Stimulated activated CD4-positive, alpha-beta T cell treated with anti-CD3 and anti-CD28 coated beads, TNF-alpha, amount 100 ng/mL, for 48 hours (primary cell): ENCODE measurements at places on chromosomes 2 and 18.
A peak's percentile ranks its signal among the peaks of the same experiment; 100 is the strongest.

GRCh38 chr2:61011678-61012077, 5.8 kb upstream of the PEX13 start:
- no peak for DNase-seq

DNA sequence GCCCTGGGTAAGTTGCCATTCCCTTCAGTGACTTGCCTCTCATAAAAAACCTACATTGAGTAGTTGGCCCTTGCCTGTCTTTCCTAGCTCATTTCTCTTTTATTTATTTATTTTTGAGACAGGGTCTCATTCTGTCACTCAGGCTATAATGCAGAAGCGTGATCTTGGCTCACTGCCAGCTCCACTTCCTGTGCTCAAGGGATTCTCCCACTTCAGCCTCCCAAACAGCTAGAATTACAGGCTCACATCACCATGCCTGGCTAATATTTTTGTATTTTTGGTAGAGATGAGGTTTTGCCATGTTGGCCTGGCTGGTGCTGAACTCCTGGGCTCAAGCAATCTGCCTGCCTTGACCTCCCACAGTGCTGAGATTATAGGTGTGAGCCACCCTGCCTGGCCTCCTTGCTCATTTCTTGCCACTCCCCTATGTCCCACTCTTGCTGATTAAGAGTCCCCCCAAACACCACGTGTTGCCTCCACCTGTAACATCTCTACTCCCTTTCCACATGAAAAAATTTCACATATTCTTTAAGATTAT, 12.6 kb downstream of the EVA1A start:
- DNase-seq: no peak

- DNase-seq: no peak
These were observed 28.6 kb upstream of the SETBP1 start for GRCh38 chr18:44651918-44652572.

- DNase-seq: no peak
These were observed 242.1 kb downstream of the DCC start for GRCh38 chr18:52582061-52582460.

- DNase-seq: no peak
These were observed 193.8 kb downstream of the TSN start for GRCh38 chr2:121949271-121949670.

- no peak for DNase-seq
These were observed 410.3 kb downstream of the LRATD1 start for GRCh38 chr2:15042801-15043217.

DNA sequence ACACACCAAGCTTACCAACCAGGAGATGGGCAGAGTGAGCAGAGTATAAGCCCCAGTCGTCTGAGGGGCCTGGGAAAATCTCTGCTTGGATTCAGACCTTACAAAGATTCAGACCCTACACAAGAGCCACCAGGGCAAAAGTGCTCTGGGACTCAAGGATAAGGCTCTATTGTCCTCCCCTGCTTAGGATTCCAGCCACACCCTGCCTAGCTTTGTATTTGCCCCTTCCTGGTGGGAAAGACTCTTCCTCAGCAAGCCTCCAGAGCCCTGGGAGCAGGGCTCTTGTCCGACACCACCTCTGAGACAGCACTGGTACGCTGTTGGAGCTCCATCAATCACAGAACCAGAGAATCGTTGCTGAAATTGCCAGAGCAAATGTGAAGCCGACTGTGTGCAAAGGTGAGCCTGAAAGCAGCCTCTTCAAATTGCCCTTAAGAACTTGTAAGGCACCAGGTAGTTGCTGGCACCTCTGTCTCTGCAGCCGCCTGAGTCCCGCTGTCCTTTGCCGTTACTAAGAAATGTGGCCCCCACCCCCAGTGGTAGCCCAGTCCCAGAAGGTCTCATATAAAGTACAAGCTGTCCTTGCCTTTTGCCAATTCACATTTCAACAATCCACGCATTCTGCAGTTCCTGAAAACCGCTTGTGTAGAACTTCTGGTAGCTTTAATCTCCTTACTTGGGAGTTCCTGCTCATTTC, 148.7 kb downstream of the CTIF start:
- DNase-seq: no peak

DNA sequence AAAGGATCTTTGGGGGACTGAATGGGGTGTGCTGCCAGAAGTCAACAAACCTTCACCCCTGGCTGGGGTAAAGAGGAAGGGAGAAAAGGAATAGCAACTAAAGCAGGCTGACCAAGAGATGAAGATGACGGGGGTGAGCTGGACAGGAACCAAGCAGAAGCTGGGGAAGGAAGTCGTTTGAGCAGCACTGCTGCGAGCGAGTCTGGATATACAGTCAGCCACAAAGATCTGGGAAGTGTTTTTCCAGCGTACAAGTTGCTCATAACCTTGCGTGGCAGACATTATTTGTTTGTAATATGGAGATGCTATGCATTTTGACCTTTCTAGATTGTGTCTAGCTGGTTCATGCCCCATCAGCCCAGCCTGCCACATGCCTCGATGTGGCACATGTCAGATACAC, 71.2 kb downstream of the EIF2AK3 start:
- no peak for DNase-seq

- DNase-seq: no peak
These were observed 36.7 kb downstream of the NDUFAF7 start for GRCh38 chr2:37268111-37268510.

DNA sequence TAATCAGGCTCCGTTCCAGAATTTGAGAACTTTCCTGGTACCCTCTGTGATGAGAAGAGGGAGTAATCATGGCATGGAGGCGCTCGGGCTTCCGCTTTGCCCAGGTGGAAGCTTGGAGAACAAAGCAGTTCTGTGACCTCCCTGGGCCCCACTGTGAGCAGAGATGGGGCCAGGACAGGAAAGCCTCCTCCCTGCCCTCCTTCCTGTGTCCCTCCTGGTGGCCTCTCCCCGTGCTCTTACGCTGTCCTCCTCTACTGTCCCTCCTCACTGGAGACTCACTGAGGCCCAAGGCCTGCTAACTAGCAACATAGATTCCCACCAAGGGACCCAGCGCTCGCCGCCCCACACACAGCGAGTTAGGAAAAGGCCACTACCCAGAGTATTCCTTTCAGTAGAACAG, 119.8 kb downstream of the MAPK4 start:
- DNase-seq: no peak

DNA sequence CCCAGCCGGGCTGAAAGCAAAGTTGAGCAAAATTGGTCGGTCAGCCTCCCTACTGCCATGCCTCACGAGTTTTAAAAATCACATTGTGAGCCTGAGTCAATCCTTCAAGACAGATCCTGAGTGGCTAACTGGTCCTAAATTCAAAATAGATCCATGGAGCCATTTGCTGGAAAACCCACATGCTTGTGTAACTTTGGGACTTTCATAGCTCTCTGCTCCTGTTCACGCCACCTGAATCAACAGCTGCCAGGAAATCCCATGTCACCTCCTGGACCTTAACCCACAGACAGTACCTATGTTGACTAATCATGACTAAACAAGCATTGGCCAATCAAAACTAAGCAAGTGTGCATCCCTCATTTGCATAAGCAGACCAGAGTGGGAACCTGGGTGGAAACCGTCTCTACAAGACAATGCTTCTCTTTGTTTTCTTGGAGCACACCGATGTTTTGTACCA, 42.8 kb upstream of the LDLRAD4 start:
- peak; percentile 11 for DNase-seq

- DNase-seq: no peak
These were observed 3.0 kb upstream of the MBD1 start for GRCh38 chr18:50284255-50284885.

DNA sequence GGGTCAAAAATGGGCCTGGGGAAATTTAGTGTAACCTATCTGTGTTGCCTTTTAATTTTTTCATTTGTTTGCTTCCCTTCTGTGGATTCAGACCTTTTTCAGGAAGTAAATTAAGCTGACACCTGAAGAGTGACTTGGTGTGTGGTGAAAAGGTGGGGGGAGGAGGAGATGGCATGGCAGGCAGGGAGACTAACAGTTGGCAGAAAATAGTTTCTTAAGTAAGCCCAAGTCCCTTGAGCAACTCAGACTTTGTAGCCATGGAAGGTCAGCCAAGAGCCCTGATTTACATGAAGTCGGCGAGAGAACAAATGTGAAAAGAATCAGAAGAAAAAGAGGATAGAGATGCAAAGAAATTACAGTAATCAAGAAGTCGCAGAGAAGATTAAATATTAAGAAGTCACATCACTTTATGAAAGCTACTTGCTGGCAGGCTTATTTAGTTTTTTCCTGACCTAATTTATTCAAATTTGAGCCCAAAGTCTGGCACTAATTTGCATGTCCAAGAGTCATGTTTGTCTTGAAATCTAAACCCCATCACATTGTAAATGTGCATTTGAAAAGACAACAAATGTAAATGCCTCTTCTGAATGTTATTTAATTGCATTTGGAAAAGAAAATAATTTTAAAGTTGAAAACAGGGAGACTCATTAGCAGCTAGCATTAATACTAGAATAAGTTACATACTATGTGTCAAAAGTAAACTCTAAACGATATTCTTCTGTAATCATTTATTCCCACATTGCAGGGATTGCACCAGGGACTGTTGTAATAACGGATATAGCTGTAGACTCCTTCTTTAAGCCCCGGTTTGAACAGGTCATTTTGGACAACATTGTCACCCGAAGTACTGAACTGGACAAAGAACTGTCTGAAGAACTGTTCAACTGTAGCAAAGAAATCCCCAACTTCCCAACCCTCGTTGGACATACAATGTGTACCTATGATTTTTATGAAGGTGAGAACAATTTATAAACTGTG, 19.3 kb downstream of the UPP2 start:
- DNase-seq: no peak
